ENCODE measurements at places on chromosomes 5 and 9.

- DNase-seq = no peak
Measured at GRCh38 chr9:73011956-73012355, 59.1 kb upstream of the ALDH1A1 start.

DNA sequence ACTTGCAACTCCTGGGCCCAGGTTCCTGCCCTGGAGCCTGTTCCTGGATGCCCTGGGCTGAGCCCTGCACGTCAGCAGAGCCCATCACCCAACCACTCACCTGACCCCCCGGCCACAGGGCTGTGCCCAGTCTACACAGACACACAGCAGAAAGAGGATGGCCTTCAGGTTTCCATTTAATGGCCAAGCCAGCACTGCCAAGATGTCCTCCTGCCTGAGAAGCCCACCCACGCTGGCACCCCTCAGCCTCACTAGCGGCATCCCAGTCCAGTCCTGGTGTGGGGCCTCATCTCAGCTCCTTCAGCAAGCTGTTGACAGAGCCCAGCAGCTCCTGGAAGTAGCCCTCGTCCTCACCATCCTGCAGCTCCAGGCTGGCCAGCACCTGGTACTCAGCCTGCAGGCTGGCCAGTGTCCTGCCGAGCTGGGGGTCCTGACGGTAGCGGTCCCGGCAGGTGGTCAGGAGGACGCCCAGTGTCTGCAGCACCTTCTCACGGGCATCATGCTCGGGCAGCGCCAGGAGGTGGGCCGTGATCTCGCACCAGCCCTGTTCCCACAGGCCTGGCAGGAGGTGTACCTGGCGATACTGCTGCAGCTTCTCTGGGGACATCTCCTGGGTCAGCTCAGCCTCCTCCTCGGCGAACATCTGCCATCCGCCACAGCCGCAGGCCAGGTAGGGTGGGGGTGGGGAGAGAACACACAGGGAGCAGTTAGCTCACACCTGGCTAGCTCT lies 71.9 kb upstream of the LRRTM2 start:
- no peak for DNase-seq

- no peak for DNase-seq
Measured at GRCh38 chr9:84822589-84823233, 153.2 kb downstream of the NTRK2 start.

DNA sequence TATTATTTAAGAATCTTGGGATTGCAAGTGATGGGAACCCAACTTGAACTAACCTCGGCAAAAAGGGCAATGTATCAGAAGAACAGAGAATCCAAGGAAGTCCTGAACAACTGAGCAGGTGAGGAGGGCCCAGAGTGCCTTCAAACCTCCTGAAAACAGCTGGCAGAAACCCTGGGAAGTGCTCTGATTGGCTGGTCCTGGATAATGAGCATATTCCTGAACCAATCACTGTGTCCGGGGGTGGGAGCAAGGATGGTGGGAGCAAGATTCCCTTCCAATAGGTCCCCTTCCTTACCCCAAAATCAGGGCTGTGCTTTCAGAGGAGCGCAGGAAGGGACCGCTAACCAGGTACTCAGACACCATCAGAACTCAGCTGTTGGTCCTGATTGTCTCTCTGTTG lies 31.9 kb upstream of the TBC1D2 start:
- DNase-seq = no peak

DNA sequence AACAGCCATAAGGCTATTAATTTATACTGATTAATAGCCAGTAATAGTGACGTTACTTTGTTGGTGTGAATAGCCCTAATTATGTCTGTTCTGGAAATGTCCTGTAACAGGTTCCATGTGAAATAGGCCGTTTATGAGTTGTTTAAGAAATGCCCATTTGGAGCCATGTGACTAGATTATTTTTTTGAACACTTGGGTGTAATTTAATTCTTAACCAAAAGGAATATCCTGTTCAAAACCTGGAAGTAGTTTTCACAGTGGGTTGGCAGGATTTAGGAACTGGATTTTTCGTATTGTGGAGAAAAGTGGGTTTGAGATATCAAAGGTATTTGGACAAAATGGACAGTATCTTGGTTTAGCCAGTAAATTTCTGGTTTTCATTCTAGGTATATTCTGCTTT lies 1.3 kb downstream of the TENT2 start:
- no peak for DNase-seq

DNA sequence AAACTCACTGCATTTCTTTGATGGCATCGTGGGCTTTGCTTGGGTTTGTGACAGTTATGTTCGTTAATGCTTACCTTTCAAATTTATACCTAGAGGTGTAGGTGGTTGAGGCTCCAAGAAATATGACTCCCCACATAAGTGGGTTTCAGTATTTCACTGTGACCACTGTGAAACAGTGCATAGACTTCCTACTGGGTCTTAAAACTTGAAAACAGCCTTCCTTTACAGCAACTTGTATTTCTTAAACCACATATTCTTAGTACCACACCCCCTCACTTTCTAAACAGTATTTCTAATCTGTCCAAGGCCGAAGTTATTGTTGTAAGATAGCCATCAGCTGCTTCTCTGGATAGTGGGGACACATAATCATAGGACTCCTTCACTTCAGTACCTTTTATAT lies 48.3 kb downstream of the TMEFF1 start:
- no peak for DNase-seq

- DNase-seq = no peak
Measured at GRCh38 chr5:172399336-172399735, 55.0 kb downstream of the SH3PXD2B start.

DNA sequence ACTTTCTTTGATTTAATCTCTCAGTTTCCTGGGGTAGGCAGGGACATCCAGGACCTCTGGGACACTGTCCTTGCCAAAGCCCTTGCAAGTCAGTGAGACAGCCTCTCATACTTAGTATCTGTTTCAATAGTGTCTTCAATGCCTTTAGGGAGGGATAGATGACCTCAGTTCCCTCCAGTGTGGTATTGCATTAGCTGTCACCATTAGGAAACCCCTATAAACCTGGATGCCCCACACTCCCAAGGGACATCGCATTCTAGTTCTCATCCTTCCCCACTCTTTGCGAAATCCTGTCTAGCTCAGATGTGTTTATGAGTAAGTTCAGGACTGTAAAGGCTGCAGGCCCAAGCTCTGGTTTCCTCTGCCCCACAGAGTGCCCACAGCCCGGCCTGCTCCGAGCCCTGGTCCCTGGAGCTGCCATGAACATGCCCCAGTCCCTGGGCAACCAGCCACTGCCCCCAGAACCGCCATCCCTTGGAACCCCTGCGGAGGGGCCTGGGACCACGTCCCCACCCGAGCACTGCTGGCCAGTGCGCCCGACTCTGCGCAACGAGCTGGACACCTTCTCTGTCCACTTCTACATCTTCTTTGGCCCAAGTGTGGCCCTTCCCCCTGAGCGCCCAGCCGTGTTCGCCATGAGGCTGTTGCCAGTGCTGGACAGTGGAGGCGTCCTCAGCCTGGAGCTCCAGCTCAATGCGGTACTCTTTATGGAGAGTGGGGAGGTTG lies 13.2 kb downstream of the TMEM8B start:
- DNase-seq = no peak

- DNase-seq = no peak
Measured at GRCh38 chr5:53006911-53007890, 18.0 kb downstream of the ITGA2 start.

DNA sequence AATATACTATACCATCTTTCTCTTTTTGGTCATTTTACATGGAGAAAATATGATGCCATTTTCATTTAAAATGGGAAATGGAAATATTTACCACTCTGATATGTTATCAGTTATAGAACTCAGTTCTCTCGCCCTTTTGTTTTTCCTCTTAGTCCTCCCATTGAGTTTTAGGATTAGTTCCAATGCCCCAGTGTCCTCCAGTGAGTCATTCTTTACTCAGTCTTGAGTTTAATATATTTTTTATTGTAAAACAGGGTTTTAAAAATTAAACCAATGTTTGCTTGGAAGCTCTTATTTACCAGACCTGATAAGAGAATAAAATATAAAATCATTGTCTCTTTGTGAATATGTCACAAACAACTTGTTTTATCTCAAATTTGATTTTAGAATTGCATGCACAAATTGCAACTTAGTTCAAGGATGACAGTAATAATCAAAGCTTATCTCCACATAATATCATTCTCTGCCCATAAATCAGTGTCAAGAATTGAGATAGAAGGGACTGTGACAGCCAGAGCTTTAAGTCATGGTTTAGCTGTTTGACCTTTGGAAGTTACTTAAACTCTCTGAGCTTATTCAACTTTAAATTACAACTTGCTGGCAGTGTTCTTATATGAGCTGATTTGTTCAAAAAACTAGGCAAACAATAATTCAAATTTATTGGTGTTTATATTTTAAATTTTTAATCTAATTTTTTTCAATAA lies 166.4 kb downstream of the PAM start:
- DNase-seq = no peak

- no peak for DNase-seq
Measured at GRCh38 chr9:108085294-108085693, 595.7 kb upstream of the KLF4 start.

DNA sequence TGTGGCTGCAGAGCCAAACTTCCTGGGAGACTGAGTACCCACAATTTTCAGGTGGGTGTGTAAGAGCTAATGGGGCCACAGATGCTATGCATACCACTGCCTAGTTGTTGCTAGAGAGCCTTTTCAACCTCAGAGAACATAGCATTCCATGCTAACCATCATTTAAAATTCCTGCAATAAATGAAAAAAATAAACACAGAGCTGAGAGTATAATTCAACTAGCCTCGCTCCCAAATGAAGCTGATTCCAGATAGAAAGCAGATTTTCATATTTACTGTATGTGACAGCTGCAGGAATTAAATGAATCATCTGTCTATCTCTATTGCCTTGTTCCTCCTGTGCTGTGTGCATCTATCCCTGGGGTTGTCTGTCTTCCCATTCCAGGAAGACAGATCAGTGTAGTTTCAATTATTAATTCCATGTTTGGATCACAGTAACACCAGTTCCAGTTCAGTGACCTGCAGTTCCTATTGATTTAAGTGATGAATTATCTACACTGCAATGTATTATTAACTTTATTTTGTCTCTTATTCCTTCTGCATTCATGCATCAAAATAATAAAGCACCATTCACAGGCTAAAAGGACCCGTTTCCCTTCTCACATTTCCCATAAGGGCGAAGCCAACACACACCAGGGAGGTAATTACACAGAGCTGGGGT lies 324.5 kb downstream of the SLIT3 start:
- no peak for DNase-seq

DNA sequence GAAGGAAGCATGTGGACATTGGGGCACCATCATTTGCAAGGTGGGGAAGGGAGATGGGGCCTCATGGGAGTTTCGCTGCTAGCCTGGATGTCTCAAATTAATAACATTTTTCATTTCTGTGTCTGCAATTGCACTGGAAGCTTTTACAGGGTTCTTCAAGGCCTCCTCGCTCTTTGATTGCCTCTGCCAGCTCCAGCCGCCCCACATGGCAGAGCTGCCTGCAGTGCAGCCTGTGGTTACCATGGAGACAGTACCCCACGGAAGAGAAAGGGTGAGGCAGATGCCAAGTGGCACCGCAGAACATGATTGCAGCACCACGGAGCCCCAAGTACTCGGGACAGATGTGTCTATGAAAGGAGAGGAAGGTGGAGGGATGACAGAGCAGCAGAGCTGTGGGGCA lies 25.4 kb downstream of the CTNND2 start:
- no peak for DNase-seq

GRCh38 chr9:79774356-79774755 lies 202.6 kb downstream of the TLE4 start:
- no peak for DNase-seq

- DNase-seq = no peak
Measured at GRCh38 chr5:33179301-33179700, 261.5 kb upstream of the TARS1 start.

DNA sequence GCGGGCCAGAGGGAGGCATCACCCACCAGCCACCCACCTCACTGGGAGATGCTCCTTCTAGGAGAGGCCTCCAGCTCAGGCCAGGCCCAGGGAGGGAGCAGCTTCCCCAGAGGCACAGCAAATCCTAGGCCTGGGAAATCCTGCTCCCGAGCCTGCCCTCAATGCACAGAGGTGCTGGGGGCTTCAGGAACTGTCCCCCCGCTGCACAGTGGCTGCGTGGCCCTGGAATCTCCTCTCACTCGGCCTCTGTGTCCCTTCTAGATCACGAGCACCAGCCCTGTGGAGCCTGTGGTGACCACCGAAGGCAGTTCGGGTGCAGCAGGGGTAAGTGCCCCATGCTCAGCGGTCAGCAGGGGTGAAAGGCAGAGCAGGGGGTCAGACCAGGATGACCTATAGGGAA lies 36.4 kb upstream of the SUSD3 start:
- no peak for DNase-seq

DNA sequence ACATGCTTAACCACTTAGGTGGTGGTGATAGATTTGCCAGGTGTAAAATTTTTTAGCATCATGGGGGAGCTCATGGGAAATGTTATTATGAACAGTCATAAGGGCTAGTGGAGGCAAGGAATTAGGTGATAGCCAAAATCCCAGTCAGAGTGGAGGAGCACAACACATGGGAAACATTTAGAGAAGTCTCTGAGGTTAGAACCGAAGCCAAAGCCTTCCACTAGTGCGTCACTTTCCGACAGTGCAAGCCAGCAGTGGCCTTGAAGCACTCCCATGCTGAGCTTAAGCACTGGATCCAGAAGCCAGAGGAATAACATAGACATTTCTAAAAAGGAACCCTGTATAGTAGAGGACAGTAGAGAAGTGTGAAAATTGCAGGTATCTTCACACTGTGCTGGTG lies 101.5 kb upstream of the SNX2 start:
- no peak for DNase-seq

GRCh38 chr9:98038958-98039357 lies 17.6 kb upstream of the NANS start:
- no peak for DNase-seq

DNA sequence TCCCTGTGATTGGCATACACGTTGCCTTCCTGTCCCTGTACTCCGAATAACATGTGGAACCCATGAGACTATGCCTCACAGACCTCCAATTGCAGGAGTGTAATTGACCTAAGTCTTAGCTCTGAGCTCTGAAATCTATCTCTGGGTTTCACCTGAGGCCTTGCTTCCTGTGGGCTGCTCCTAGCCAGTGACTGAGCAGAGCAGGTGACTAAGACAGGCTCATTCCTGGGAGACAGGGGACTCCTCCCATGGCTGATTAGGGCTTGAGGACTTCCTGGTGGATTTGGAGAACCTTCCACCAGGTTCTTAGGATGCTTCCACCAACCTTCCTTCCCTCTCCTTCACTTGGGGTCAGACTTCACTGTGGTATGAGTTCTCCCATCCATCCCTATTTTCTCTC lies 22.3 kb upstream of the MIER3 start:
- no peak for DNase-seq

- DNase-seq = no peak
Measured at GRCh38 chr5:65874241-65874640, 52.1 kb upstream of the ERBIN start.

DNA sequence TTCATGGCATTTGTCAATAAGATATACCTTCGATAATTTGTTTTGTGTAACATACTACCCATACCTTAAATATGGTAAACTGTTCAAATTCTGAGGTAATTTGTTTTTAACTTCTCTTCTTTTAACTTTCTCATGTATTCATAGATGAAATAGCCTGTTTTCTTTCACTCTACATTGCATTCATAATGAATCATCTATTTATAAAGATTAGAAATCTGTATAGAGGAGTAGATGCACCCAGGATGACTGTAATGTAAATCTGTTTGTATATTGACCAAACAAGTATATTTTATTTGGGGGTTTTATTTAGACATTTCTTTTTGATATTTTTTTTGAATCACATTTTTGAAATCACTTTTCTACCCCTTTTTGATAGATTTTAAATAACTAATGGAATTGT lies 144.6 kb downstream of the CD180 start:
- DNase-seq = no peak

Data from stimulated activated CD4-positive, alpha-beta T cell treated with anti-CD3 and anti-CD28 coated beads, Interleukin-4, amount 100 ng/mL, for 4 hours (primary cell).